ENCODE measurements at places on chromosomes 12 and 14.

DNA sequence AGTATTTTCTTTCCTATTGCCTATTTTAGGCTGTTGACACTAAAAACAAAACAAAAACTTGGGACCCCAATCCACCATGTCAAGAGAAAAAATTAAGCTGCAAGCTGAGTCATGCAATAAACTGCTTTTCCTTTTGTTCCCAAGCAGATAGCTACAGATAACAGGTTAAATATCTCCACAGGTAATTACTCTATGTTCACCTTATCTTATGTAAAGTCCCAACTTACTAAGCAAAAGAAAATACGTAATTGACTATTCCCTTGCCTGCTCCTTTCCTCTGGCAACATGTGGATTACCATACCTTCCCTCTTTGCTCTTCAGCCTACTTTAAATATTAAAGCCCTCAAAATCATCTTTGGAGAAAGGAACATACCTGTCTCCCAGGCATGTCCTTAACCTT, 19.2 kb upstream of the COX16 start:
- no peak for DNase-seq

- DNase-seq = no peak
These were observed 6.4 kb upstream of the ARF6 start for GRCh38 chr14:49886523-49886922.

DNA sequence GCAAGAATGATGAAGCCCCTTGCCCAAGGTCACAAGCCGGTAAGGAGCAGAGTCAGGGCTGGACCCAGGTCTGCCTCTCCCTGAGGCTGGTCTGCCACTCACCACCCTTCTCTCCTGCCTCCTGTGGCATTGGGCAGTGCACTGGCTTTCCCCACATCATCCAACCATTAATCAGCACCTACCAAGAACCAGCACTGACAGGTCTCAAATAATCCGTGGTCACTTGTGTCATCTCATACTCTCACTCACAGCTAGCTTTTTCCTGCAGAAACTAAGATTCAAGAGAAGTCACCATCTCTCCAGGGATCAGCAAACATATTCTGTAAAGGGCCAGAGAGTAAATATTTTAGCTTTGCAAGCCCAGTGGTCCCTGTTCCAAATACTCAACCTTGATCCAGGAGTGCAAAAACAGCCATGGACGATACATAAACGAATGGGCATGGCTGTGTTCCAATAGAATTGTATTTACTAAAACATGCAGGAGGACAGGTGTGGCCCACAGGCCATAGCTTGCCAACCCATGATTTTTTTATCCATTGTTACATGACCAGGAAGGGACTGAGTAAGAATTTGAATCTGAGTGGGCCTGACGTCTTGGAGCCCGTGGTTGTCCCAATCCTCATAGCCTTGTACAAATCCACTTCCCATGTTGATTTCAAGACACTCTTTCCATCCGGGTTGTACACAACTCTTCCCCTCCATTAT, 374.2 kb downstream of the BCL11B start:
- no peak for DNase-seq

- no peak for DNase-seq
These were observed 80.3 kb upstream of the NOS1 start for GRCh38 chr12:117441751-117442150.

- peak; percentile 34 for DNase-seq
These were observed 3.4 kb downstream of the TXNRD1 start for GRCh38 chr12:104218935-104219334.

GRCh38 chr14:32939254-32940065, 781 bp downstream of the NPAS3 start:
- no peak for DNase-seq

GRCh38 chr14:68079941-68080697, 260.5 kb downstream of the RAD51B start:
- DNase-seq = no peak

DNA sequence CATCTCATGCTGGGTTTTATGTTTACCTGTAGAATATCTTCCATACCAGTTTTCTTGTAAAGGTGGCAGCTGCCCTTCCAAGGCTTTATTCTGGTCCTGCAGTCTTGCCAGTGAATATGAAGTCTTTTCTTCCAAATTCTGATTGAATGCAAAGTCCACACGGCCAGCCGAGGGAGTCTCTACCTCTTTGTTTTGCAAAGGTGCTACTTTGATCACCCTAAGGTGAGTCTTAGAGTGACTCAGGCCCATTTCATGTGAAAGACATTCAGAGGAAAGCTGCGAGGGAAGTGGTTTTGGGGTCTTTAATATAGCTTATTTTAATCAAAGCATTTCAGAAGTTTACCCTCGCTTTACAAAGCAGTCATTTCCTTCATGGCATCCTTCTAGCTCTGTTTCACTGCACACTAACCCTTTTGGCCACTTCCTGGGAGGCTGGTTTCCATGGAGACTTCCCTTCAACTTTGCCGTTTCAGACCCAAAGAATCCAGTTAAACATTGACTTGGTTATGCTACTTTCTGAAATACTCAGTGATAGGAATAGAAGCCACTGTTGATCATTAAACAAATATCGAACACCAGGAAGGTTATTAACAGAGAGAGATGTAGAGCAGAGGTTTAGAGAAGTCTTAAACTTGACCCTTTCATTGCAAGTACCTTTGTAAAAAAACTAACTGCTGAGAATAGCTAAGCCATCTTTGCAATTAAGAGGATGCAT, at the start of gene CCDC198:
Gene CCDC198, minus strand, starts transcription at position 391 of the 715 bp plus-strand sequence. Its CDS starts 142 bp downstream, at position 249.
- no peak for DNase-seq

DNA sequence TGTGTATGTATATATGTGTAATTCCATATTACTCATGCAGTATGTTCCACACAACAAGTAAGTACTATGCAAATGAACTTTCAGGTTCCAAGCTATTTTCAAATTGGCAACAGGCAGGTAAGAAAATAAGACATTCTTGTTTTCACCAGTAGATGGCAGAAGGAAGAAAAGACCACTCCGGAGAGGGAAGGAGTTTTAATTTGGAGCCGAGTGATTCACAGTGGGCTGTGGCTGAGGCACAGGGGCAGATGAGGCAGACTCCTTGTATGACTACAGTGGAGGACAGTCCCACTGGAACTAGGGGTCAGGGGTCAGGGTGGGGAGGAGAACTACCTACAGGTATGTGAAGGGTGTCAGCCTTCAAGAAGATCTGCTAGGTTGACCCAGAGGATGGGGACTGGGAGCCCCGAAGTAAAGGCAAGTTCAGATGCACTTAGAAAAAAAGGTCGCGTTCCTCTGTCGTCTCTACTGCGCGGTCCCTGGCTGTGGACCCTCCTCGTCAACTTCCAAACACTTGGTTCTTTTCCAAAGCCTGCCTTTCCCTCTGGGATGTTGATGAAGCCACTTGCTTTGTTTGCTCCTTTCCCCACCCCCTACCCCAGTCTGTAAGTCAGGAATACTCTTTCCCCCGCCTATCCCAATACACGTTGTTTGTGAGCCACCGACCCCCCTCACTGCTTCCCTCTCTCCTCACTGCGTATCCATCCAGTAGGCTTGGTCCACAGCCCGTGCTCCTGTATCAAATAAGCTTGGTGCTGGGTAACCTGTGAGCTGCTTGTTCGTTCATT, 24.1 kb downstream of the DDX47 start:
- DNase-seq = no peak

- DNase-seq = no peak
These were observed 216.0 kb upstream of the PELI2 start for GRCh38 chr14:55902241-55902640.

DNA sequence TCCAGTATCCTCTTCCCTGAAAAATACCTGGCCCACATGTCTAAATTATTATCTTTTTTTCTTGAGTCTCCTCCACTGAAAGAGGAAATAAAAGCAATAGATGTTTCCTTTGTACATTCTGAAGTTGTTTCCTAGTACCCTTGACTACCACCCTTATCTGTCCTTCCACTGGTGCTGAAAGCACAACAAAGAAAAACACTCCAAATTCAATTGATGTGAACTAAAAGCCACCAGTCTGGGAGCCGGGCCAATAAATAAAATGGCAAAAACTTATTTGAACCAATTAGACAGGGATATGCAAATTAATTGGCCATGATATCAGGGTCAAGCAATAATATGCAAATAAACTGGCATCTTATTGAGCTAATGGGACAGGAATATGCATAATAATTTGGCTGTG, 330.5 kb downstream of the PAWR start:
- no peak for DNase-seq

- no peak for DNase-seq
These were observed 61.8 kb downstream of the GALNT16 start for GRCh38 chr14:69321601-69322330.

GRCh38 chr12:12716151-12716792, 896 bp upstream of the CDKN1B start:
- no peak for DNase-seq

DNA sequence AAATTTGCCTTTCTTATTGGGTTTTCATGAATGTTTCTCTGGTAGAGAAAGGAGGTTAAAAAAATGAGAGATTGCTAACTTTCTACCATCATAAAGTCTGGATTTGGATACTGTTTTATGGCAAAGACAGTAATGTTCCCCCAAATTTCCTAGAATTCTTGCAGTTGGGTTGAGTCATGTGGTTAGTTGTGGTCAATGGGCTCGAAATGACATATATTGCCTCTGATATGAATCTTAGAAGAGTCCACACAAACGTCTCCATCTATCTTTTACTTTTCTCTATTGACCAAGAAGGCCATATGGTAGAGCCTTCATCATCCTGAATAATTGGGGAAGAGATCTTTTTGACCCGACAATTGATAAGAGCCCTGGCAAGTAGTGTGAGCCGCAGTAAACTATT, 119.5 kb upstream of the PMCH start:
- no peak for DNase-seq

GRCh38 chr14:105489542-105490266, 1.3 kb upstream of the TEDC1 start:
- DNase-seq = peak; percentile 62

DNA sequence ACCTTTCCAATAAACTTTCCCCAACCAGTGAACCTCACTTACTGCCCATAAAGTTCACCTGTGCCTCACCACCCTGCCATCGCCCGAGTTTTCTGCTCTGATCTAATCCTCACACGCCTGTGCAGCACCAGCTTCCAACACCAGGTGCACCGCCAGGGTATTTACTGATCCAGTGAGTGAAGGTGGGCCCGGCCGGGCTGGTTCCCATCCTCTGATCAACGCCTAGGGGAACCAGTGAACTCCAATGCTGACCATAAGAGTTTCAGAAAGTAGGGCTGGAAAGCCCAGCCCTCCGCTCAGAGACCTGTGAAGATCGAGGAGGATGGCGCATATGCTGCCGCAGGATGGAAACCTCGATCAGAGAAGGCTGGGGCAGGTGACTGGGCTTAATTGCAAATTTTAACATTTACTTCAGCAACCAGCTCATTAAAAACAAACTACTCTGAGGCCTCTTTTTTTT, 685 bp upstream of the MYL6B start:
- no peak for DNase-seq

DNA sequence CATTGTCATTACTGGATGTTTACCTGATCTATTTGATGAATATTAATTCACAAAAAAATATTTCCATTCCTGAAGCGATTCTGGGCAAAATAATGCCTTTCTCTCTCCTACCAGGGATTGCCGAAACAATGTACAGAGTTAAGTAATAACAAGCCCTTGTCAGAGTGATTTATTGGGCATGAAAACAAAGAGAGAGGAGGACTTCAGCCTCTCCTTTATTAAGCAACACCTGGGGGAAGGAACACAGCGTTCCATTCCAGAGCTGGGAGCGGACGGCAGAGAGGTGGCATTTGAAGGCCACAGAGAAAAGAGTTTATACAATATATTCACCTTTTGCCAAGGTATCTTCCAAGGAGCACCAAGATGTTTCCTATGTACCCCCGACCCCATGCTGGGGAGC, 165.8 kb downstream of the KSR2 start:
- no peak for DNase-seq

DNA sequence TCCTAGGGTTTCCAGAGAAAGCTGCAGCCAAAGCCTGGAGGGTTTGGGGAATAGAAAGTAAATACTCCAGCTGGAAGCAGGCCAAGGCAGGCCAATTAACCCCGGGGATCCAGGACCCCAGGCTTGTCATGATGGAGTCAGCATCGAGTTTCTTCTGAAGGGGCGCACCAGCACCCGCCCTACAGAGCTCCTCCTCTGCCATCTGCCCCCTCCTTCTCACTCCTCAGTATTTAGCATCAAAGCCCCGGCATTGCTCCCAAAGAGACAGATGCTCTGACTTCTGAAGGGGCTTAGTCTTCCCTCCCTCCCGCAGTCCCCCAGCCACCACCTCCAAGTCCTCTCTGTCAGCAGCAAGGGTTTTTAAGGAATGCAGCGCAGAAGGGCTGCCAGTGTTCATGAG, 285.1 kb upstream of the NOS1 start:
- DNase-seq = no peak

DNA sequence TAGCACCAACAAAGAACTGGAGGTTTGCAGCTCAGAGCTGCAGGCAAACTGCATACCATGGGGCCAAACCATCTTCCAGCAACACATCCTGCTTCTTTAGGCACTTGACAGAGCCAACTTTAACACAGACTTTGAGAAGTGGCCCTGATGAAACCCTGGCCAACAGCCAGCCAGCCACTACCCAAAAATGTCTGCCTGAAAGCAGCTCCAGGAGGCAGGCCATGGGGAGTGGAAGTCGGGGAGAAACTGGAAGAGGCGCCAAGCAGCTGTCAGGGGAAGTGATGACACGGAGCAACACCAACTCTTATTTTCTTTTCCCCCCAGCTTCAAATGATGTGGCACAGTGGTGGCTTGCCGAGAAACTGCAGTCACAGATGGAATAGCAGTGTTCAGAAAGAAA, 110.9 kb upstream of the PLXNC1 start:
- DNase-seq = no peak

GRCh38 chr14:74988993-74989392, 13.7 kb upstream of the EIF2B2 start:
- no peak for DNase-seq

GRCh38 chr14:95299271-95299670, 20.4 kb downstream of the CLMN start:
- DNase-seq = no peak

DNA sequence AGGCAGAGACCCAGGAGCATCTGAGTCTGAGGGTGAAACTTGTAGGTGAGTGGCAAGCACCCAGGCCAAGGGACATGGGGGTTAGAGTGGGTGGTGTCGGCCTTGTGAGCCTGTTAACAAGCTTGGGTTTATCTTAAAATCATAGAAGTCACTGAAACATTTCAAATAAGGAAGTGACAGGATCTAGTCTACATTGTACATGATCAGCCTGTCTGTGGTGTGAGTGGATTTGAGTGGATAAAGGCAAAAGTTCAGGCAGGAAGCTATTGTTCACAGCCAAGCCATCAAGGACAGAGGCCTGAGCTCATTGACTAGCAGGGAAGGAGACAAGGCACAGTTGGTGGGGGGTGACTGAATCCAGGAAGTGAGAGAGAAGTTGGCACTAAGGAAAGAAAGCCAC, 59.3 kb upstream of the FKBP4 start:
- no peak for DNase-seq
